ENCODE measurements at places on chromosomes 1 and 21.

DNA sequence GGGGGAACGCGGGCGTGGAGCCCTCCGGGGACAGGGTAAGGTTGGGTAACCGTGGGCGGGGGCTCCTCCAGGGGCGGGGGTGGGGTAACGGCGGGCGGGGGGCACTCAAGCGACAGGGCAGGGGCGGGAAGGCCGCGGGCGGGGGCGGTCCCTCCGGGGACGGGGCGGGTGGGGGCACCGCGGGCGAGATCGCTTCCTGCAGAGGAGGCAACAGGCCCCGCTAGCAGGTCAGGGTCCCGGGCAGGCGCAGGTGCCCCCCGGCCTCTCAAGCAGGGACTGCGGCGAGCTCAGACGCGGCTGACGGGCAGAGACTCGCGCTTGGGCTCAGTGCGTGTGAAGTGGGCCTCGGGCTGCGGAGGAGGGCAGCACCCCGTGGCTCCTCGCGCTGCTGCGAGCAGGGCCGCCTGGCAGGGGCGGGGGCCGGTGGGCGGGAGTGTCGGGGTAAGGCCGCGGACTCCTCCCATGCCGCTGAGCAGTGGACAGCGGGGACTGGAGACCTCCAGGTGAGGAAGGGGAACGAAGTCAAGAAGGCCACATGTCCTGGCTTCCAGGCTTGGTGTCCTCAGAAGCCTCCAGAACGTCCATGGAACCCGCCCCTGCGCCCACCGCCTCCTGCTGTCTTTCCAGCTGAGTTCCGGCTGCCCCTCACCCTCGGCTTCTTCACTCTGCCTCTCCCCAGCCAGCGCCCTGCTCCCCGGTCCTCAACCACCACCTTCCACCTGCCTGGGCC lies 627 bp upstream of the GNB1 start:
- DNase-seq, result no peak

DNA sequence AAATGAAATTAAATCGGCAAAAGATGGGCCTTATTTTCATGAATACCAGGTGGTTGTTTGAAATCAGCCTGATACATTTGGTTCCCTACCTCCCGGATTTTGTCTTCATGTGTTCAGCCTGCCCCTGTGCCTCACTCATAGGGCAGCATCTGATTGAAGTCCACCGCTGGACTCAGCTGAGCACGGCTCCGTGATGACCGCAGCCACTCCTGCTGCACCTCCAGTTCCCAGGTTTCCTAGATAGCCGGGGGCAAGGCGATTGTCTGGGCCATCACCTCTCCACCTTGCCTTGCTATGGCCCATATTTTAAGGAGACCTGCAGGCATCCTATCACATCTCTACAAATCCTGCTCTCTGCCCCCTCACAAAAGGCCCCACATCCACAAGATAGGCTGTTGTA lies 563.8 kb downstream of the NUF2 start:
- DNase-seq, result no peak

- DNase-seq, result no peak
These were observed 143.1 kb downstream of the TGFBR3 start for GRCh38 chr1:91742848-91743292.

DNA sequence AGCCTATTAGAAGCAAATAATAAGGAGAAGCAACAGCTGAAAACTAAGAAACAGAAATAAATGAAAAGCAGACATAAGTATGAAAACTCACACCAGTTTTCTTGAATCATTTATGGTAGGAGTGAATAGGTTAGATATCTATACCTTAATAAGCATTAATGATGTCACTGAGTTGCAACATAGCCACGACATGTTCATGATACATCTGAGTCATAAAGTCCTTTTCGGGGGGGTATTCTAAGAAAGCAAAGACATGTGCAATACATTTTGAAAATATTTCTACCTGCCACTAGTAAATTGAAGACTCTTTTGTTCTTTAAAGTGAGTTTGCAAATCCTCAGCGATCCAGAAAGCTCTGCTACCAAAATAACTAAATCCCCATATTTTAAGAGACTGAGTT lies 7.2 kb downstream of the CD34 start:
- no peak for DNase-seq

- no peak for DNase-seq
These were observed 11.0 kb downstream of the DNM3 start for GRCh38 chr1:171852272-171852671.
